IPS-NIHi11 (cell line): ENCODE measurements at places on chromosomes 7 and 10.

DNA sequence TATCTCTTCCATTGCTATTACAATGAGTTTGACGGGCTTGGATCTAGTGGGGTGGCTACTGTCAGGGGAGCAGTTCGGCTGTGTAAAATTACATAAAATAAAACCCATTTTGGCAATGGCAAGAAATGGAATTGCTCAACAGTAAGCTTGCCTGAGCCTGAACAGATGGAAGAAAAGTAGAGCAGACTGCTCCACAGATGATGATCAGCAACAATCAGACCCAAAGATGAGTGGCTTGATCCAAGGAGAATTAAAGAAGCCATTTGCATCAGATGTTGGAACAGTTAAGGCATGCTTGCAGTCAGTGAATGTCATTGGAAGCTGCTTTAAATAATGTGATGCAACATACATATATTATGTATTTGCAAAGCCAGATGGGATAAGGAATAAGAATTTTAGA is 256.6 kb upstream of the SMIM30 start:
- no peak for DNase-seq

DNA sequence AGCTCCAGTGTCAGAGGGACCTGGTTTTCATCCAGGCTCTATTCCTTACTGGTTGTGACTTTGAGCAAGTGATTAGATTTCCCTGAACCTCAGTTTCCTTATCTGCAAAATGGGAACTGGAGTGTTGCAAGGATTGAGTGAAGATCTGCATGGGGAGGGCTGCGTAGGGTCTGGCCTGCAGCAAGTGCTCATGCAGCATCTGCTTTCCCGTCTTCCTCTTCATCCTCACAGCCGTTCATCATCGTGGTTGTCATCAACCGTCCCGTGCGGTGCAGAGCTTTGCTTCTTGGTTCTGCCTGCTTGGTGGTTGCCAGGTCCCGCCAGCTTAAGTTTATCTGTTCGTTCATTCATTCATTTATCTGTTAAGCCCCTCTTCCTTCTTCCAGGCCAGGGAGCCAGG is 135.0 kb downstream of the GRK5 start:
- DNase-seq, result no peak

DNA sequence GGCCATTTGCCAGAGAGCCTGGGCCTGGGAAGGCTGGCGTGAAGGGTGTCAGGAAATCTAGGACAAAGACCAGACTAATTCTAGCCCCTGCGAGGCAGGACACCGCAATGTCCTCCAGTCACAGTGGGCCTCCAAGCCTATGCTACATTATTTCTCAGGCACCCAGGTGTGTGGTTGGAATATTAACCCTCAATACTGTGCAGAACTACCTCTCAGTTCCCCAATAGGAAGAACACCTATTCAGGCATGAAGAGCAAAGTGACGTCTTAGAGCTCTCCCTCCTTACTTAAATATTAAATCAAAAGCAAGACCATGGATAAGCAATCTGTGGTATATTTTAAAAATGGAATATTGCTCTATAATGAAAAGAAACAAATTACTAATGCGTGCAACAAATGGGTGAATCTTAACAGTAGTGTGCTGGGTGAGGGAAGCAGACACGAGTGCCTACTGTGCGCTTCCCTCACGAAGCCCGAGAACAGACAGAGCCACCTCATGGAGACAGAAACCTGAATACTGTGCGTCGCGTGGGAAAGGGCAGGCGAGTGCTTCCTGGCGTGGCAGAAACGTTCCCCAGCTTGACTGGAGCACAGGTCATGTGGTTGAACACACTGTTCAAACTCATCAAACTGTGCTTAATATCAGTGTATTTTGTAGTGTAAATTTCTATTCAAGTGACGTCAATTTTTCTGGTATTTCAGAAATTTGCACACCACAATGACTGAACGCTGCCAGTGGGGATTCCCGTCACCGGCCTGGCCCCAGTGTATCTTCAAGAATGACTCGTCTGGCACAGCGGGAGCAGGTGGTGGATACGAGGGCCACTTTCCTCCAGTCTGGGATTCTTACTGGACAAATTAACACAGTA is 15.5 kb upstream of the PTPRN2 start:
- DNase-seq, result no peak

DNA sequence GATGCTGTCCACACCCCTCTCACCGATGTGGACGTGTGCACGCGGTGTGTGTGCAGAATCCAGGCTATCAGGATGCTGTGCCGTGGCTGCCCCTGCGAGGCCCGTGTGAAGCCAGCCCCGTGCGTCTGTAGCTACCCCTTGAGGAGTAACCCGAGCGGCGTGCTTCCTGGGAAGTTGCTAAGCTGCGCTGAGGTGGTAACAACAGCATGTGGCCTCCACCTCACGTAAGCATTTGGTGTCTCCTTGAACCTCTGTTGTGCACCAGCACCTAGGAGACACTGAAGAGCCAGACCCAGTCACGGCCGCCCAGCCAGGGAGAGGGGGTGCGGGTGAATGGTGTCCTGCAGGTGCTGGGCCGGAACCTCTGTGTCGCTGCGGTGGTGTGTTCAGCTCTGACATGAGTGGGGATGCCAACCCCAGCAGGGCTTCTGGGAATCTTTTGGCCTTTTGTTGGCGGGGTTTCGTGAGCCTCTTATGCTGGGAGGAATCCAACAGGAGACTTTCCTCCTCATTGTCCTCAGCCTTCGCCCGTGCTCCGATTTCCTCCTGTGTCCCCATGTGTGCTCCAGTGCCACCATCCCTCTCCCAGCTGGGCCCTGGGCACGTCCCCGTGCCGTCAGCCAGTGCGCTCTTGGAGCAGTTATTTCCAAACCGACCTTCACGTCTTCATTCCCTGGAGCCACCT is 60.4 kb downstream of the DNAJB6 start:
- no peak for DNase-seq

DNA sequence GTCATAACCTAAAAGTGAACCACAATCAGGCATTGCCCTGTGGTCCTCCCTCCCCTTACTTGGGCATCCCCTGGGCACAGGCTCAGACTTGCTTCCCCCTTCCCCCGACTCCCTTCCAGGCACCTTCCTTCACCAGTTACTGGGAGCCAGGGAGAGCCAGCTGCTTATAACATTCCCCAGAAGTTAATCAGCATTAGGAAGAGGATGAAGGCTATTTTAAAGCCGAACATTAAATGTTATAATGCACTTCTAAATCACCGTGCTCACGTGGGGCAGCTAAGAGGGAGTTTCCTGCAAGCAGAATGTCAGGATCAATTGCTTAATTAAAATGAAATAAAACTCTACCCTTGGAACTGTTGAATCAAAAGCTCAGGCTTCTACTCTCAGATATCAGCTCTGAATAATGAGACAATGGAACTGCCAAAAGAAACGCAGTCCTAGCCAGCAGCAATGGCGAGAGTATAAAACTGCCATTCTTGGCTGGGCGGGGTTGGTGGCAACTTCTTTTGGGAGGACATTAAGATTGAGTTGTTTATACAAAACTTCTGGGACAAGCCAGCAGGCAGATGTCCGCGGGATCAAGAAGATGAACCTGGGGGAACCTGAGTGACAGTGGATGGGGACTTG is 169.5 kb downstream of the FANK1 start:
- DNase-seq, result no peak

DNA sequence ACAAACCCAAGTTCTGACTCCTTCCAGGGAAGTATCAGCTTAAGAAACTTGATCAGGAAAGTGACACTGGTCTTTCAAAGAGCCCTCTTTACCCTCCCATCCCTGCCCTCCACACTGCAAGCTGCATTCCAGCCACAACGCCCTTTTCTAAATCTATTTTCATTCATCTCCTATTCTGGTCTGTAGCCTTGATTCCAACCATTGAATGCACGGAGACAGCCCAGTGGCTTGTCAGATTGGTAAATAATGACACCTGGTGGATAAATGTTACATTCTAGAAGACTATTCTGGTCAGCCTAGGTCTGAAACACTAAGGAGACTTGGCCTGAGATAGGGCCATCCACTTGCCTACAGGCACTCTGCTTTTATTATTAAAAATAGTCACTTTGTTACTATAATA is 20.9 kb downstream of the MORN4 start:
- peak; percentile 67 for DNase-seq

DNA sequence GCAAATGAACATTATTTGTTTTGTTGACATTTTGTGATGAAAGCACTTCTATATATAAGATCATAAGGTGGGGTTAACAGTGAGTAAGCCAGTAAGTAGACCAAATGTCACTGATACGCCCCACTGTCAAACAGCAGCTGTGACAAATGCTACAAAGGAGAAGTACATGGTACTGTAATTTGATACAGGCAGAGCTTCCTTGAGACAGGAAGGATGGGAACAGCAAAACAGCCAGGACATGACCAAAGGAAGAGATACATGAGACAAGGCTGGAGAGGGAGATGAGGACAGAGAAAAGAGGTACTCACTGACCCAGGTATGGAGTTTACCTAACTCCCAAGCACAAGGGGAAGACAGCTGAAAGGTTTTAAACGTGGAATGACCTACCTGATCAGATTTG is 127.0 kb downstream of the SRPK2 start:
- no peak for DNase-seq
